ENCODE measurements at places on chromosomes 4 and X.

GRCh38 chr4:145216535-145216934 lies 36.1 kb upstream of the OTUD4 start:
- DNase-seq, result no peak

DNA sequence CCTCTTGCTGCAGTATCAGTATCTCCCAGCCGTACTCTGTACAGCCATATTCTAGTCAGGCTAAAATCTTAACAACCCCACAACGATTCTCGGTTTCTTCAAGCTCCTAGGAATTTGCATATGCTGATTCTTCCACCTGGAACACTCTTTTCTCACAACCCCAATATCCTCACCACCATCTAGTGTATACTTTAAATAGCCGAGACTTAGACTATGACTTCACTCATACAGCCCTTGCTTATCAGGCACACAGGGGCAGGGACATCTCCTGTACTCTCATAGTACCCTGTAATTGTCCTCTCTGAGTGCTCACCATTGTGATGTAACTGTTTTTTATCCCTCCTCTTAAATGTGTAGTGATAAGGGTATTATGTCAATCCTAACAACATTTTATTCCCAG lies 2126.4 kb upstream of the TENM3 start:
- no peak for DNase-seq

DNA sequence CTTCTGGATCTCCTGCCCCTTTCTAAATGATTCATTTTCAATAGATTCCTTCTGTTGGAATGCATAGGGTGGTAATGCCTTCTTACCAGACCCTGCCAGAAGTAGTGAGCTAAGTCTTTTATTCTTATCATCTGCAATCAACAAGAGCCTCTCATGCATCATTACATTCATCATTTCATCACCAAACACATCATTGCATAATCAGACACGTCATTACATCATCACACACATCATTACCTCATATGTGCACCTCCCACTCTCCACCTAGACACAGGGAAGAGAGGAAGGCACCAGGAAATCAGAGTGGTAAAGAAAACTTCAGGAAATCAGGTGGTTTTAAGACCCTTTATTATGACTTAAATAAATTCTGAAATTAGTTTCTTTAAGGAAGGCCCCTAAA lies 45.0 kb downstream of the VCX2 start:
- DNase-seq, result no peak

GRCh38 chr4:138235419-138235952 lies 6.7 kb downstream of the SLC7A11 start:
- no peak for DNase-seq

DNA sequence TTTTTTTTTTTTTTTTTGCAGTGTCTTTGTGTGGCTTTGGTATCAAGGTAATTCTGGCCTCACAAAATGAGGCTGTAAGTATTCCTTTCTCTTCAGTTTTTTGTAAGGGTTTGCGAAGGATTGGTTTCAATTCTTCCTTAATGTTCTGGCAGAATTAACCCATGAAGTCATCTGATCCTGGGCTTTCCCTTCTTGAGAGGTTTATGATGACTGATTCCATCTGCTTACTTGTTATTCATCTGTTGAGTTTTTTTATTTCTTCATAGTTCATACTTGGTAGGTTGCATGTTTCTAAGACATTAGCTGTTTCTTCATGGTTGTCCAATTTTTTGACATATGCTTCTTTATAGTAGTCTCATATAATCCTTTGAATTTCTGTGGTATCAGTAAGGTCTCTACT lies 181.4 kb upstream of the PDE5A start:
- DNase-seq, result no peak

GRCh38 chrX:9180623-9181022 lies 146.7 kb upstream of the FAM9B start:
- no peak for DNase-seq

DNA sequence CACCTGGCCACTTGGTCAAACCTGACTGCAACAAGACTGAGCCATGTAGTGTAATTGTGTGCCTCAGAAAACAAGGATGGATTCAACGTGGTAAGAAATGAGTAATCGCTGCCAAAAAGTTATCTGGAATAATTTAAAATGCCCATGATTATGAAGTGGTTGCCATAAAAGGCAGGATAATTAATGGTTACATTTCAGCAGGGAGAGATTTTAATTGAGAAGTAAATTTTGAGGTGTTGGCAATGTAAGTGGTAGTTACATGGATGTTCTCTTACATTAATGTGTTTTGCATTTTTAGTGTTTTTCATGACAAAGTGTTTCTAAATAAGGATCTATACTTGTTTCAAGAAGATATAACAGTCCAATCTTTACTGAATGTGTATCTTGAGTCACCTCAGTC lies 15.7 kb downstream of the HAUS3 start:
- no peak for DNase-seq

Measured in vagina (tissue), 2 donors.